T-cell (primary cell): ENCODE measurements at places on chromosomes 16 and 17.

GRCh38 chr16:81554979-81555378, 110.4 kb downstream of the CMIP start:
- no peak overlapping the region for H3K4me3 ChIP-seq
- H3K27me3 ChIP-seq: no peaks in the 10 kb centered on the region
- peaks cover 6% of the 10 kb centered on the region for H3K36me3 ChIP-seq
- H3K27ac ChIP-seq: no peak overlapping the region
- peaks cover 42% of the 10 kb centered on the region for H3K4me1 ChIP-seq

- no peak overlapping the region for H3K27ac ChIP-seq
- no peak overlapping the region for H3K4me3 ChIP-seq
- no peaks in the 10 kb centered on the region for H3K27me3 ChIP-seq
- peaks cover 18% of the 10 kb centered on the region for H3K4me1 ChIP-seq
These were observed 55.4 kb downstream of the CFDP1 start for GRCh38 chr16:75377729-75378386.

- H3K36me3 ChIP-seq: no peaks in the 10 kb centered on the region
- H3K4me1 ChIP-seq: no peaks in the 10 kb centered on the region
- peak overlapping the region; percentile 60 for H3K4me3 ChIP-seq
- DNase-seq: peak; percentile 23
- H3K27me3 ChIP-seq: peaks cover 43% of the 10 kb centered on the region
These were observed 387.1 kb upstream of the TNRC6C start for GRCh38 chr17:77571155-77571981.

- H3K27me3 ChIP-seq: no peaks in the 10 kb centered on the region
- H3K4me1 ChIP-seq: peaks cover 2% of the 10 kb centered on the region
- no peak overlapping the region for H3K27ac ChIP-seq
These were observed 10.0 kb upstream of the PRR29 start for GRCh38 chr17:63988127-63988478.

DNA sequence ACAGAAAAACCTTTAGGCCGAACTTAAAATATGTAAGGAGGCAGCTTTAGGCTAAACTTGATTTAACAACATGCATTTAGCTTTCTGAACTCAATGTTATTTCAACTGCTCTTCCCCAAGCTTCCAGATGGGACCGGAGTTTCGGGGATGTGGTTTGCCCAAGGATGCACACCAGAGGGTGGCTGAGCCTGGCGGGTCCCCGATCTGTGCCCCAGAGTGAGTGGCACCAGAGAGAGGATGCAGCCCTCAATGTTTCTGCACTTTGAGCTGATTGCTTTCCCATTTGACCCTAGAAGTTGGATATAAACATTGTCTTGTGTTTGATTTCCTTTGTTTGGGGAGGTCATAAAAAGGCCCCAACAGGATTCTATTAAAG, 348.0 kb upstream of the TNRC6C start:
- peak overlapping the region; percentile 29 for H3K4me3 ChIP-seq
- H3K4me1 ChIP-seq: peaks cover 2% of the 10 kb centered on the region
- H3K27me3 ChIP-seq: no peaks in the 10 kb centered on the region
- peak; percentile 8 for DNase-seq
- H3K36me3 ChIP-seq: no peaks in the 10 kb centered on the region

- peak; percentile 49 for DNase-seq
- no peaks in the 10 kb centered on the region for H3K36me3 ChIP-seq
- no peaks in the 10 kb centered on the region for H3K27me3 ChIP-seq
- peak overlapping the region; percentile 74 for H3K27ac ChIP-seq
These were observed 3.8 kb upstream of the TAC4 start for GRCh38 chr17:49851387-49852291.

GRCh38 chr17:19553036-19553435, 19.4 kb downstream of the SLC47A1 start:
- H3K36me3 ChIP-seq: no peaks in the 10 kb centered on the region
- H3K4me3 ChIP-seq: no peak overlapping the region
- no peak for DNase-seq
- H3K4me1 ChIP-seq: no peaks in the 10 kb centered on the region
- H3K27ac ChIP-seq: no peak overlapping the region

DNA sequence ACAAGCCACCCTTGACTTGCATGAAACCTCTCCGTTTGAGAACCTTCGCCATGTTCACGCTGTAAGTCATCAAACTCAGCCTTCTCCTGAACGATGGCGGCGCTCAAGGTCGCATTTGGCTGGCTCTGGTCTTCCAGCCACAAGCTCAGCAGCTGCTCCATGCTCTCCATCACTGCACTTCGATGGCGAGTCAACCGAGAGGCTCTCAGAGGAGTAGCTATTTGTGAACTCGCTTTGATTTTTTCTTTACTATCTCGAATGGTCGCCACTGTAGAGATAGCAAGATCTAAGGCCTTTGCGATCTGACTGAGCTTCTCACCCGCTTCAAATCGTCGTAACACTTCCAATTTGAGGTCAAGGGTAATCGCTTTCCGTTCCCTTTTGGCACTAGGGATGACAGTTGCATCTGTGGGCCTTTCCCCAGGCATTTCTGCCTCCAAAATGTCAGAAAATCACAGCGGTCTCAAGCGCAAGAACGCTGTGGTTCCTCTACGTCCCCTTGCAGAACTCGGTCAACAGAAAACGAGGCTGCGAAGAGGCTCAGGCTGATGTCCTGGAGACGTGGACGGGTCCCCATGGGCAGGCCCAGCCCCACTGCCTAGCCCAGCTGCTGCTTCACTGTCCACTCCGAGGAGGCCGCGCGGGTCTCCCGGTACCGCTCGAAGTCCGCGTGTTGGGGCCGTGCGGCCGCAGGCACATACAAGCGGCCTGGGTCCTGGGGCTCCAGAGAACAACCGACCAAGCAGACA, 23.1 kb downstream of the DEF8 start:
- peaks cover 34% of the 10 kb centered on the region for H3K4me1 ChIP-seq
- peak overlapping the region; percentile 63 for H3K27ac ChIP-seq
- H3K4me3 ChIP-seq: peak overlapping the region; percentile 85
- no peaks in the 10 kb centered on the region for H3K36me3 ChIP-seq

DNA sequence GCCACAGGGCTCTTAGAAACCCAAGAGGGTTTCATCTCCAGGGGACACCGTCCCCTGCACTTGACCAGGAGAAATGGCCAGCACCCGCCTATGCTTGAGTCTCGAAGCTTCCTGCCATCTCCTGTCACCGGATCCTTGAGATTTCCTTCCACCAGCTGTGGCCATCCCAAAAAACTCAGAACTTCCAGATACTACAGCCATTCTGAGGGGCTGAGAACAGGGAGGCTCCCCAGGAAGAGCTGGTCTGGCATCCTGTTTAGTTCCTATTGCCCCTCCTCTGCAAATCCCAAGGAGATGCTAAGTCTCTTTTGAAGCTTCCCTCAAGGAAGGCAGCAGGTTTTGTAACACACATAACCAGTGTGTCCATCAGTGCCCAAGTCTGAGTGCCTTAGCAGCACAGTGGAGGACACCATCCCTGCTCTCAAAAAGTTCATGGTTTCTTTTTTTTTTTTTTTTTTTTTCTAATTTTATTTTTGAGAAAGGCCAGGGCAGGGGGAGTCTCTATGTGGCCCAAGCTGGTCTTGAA, 2.0 kb downstream of the UBALD2 start:
- H3K27me3 ChIP-seq: no peaks in the 10 kb centered on the region
- peak overlapping the region; percentile 83 for H3K27ac ChIP-seq
- peaks cover 28% of the 10 kb centered on the region for H3K36me3 ChIP-seq
- H3K4me3 ChIP-seq: peak overlapping the region; percentile 77
- peaks cover 42% of the 10 kb centered on the region for H3K4me1 ChIP-seq

DNA sequence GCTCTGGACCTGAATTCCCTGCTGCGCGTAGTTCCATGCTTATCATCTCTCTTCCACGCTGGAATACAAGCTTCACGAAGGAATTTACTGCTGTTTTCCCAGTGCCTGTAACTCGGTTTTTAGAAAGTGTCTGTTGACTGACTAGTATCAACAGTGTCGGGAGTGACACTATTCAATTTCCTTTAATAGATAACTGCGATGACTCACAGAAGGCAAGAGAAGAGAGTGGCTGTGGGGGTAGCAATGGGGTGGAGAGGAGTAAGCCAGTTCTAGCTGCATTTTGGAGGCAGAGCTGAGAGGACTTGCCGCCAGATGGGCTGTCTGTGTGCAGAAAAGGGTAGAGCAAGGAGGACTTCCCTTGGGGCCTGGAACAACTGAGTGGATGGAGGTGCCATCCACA, 25.2 kb downstream of the B4GALNT2 start:
- H3K4me1 ChIP-seq: no peaks in the 10 kb centered on the region
- H3K27ac ChIP-seq: no peak overlapping the region
- H3K36me3 ChIP-seq: no peaks in the 10 kb centered on the region

- peaks cover 13% of the 10 kb centered on the region for H3K4me1 ChIP-seq
- H3K27ac ChIP-seq: no peak overlapping the region
- H3K27me3 ChIP-seq: peaks cover 9% of the 10 kb centered on the region
- H3K4me3 ChIP-seq: no peak overlapping the region
- H3K36me3 ChIP-seq: no peaks in the 10 kb centered on the region
These were observed 6.8 kb downstream of the KIFC3 start for GRCh38 chr16:57795431-57795878.

DNA sequence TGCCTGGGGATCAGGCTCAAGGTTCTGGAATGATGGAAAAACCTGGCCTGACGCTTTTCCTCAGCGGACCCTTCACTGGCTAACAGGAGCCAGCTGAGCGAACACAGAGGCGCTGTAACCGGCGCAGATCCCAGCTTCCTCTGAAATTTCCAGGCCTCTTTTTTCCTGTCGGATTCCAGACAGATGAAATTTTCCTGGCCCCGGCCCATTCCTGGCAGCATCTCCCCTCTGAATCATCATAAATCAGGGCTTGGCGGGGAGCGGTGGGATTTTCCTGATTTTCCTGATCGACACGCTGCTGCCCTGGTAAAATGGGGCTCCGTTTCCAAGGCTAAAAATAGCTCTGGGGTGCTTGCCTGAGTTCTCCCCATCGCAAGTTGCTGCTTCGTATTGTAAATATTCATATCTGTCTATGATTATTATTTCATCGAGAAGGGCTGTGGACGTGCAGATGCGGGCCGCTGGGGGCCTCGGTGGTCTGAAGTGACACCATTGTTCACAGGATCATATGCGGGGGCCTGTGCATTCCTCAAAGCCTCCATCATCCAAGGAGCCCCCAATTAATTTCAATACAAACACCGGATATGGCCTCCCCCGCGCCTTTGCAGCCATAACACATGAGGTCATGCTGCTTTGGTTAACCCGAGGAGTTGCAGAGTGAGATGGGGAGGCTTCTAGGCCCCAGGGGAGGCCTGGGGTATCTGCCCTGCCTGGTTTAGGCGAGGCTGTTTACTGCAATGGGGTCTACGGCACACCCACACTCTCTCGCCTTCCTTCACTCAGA, 45.8 kb upstream of the ETV4 start:
- no peaks in the 10 kb centered on the region for H3K36me3 ChIP-seq
- H3K27me3 ChIP-seq: no peaks in the 10 kb centered on the region
- no peak overlapping the region for H3K4me3 ChIP-seq
- DNase-seq: no peak
- no peak overlapping the region for H3K27ac ChIP-seq

DNA sequence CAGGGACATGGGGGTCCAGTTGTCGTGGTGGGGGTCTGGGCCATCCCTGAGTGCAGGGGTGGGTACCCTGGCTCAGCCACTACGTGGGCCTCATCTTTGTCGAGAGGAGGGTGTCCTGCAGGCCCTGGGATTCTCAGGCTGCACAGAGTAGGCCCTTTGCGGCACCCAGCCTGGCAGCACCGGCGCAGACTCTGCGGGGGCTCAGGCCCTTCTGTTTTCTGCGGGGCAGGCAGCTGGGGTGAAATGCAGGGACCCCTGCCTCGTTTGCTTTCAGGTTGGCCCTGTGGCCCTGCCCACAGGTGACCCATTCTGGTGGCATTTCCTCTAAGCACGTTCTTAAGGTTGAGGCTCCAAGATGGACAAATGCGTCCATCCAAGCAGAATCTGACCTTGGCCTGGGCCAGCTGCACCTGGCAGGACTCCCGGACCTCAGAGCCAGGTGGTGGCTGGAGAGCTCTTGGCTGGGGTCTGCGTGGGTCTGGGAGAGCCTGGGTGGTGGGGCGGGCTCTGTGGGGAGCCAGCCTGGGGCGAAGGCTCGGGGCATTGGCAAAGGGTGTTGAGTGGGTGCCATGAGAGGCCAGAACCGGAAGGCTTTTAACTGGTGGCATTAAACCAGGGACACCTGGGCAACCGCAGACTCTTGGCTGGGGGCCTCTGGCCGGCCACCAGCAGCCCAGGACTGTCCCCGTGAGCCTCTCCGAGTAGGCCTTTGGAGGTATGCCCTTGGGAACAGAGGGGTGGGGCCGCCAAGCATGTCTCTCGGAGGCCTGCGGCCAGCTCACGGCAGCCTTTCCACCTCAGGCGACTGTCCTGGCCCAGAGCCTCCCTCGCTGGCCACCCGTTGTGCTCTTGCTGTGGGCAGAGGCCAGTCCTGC, 16.9 kb downstream of the PRSS27 start:
- H3K36me3 ChIP-seq: peaks cover 81% of the 10 kb centered on the region
- no peaks in the 10 kb centered on the region for H3K27me3 ChIP-seq
- H3K27ac ChIP-seq: no peak overlapping the region
- no peak for DNase-seq
- no peak overlapping the region for H3K4me3 ChIP-seq
- no peaks in the 10 kb centered on the region for H3K4me1 ChIP-seq

DNA sequence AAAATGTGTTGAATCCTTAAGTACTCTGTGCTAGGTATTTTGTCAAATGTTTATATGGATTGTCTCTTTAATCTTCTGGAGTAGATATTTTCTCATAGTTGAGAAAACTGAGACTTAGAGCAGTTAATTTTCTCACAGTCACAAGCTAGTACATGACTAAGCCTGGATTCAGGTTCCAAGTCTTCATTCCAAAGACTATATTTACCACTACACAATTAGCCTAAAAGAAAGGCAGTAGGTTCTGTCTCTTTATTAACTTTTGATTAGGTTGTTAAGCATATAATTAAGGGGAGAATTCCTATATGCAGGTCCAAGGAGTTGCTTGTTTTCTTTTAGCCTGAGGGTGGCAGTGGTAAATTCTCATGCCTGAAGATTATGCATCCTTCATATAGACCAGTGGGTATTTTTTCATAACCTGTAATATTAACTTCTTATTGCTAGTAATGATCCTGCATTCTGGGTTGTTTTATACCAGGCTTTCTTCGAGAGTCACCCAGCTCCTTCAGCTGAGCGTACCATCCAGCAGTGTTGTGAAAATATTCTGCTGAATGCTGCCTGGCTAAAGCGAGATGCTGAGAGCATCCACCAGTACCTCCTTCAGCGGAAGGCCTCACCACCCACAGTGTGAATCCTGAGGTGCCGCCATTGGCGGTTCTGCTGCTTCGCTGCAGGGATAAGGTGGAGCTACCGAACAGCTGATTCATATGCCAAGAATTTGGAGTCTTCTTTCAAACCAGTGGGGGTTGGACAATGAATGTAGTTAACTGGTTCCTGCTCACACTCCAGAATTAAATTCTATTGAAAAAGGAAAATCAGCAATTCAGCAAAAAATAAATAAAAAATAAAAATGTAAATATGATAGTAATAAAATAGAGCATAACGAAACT, 28.2 kb upstream of the KPNB1 start:
- H3K27me3 ChIP-seq: no peaks in the 10 kb centered on the region
- no peak for DNase-seq
- peaks cover 59% of the 10 kb centered on the region for H3K36me3 ChIP-seq

DNA sequence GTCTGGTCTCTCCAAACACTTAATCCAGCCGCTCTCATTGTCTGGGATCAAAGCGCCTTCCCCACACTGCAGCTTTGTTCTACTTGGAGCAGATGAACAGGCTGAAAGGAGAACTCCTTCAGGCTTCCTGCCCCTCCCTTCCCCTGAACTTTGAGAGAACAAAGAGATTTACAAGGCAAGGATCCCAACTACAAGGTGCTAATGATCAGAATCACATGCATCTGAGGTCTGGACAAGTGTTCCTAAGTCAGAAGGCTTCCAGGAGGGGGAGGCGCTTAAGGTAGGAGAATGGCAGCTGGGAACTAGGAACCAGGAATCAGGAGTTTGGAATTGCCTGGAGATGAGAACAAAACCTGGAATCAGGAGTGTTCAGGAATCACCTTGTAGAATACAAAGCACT, 606.3 kb upstream of the CDH11 start:
- no peak overlapping the region for H3K27ac ChIP-seq
- H3K4me3 ChIP-seq: no peak overlapping the region
- no peaks in the 10 kb centered on the region for H3K27me3 ChIP-seq
- DNase-seq: no peak
